Effector memory CD8-positive, alpha-beta T cell (primary cell): ENCODE measurements at places on chromosomes 3 and 15.

GRCh38 chr15:22918056-22918455 is 62.1 kb downstream of the CYFIP1 start:
- no peak overlapping the region for H3K4me3 ChIP-seq
- H3K36me3 ChIP-seq, result peaks cover 6% of the 10 kb centered on the region
- DNase-seq, result no peak

- peaks cover 11% of the 10 kb centered on the region for H3K4me1 ChIP-seq
- H3K4me3 ChIP-seq, result no peak overlapping the region
- no peak for DNase-seq
- no peaks in the 10 kb centered on the region for H3K27me3 ChIP-seq
These were observed 28.2 kb downstream of the PSMD6 start for GRCh38 chr3:63995086-63995485.

DNA sequence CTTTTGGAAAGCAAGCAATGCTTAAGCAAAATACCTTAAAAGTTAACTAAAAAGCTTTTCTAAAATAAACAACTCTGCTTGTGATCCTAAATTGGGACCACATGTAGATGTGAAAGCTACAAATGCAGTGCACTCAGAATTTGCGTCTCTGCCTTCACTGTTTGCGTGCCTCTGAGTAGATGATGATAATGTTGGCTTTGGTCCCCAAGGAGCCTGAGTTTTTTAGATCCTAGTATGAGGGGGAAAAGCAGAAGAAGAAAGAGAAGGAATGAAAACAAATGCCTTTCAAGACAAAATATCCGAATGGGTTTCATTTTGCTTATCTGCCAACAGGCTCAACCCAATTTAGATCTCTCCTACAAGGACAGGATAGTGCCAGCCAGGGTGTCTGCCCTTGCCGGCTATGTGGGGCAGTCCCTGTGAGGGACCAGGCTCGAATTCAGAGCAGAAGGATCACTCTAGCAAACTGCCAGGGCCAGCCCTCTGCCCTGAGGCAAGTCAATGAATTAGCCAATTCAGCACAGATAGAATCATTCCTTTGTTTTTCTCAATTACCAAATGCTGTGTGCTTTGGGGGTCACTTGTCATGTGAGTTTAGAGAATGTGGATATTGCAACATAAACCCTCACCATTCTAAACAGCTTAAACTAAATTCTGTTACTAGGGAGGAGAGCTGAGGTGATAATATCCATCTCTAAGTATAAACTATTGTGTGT is 28.5 kb downstream of the SCG5 start:
- H3K27ac ChIP-seq, result no peak overlapping the region
- no peaks in the 10 kb centered on the region for H3K36me3 ChIP-seq
- no peaks in the 10 kb centered on the region for H3K27me3 ChIP-seq
- no peaks in the 10 kb centered on the region for H3K4me1 ChIP-seq
- no peak overlapping the region for H3K4me3 ChIP-seq
- no peak for DNase-seq

- no peak overlapping the region for H3K27ac ChIP-seq
- DNase-seq, result no peak
- H3K4me3 ChIP-seq, result no peak overlapping the region
- no peaks in the 10 kb centered on the region for H3K27me3 ChIP-seq
- H3K4me1 ChIP-seq, result no peaks in the 10 kb centered on the region
- H3K36me3 ChIP-seq, result no peaks in the 10 kb centered on the region
These were observed 1163.7 kb downstream of the SI start for GRCh38 chr3:163914567-163914966.

GRCh38 chr15:51887887-51888592 is 58.6 kb downstream of the TMOD3 start:
- H3K4me3 ChIP-seq, result no peak overlapping the region
- peaks cover 7% of the 10 kb centered on the region for H3K4me1 ChIP-seq
- H3K27ac ChIP-seq, result no peak overlapping the region
- H3K27me3 ChIP-seq, result no peaks in the 10 kb centered on the region
- no peak for DNase-seq
